MCF 10A (cell line): ENCODE measurements at places on chromosomes 7 and 10. TPM values are rescaled to one million over a fixed set of nuclear protein-coding genes. Genes with fewer than 3 reads are reported as not detected.

The SDK1 gene
- 1.5 and 3.3 TPM in 2 replicates for total RNA-seq

The EGFR gene
- total RNA-seq, result 371 and 448 TPM in 2 replicates

GRCh38 chr10:80537736-80538480 lies at the start of gene SH2D4B:
SH2D4B (plus strand) TSS chr10:80537902; CDS start chr10:80538332, 430 bp downstream.
- no peak for DNase-seq
- peak within 1 kb of the TSS; percentile 5 for H3K4me3 ChIP-seq
- H3K36me3 ChIP-seq, result peaks cover 6% of the 10 kb centered on the region
- peaks cover 16% of the 10 kb centered on the region for H3K4me1 ChIP-seq
- no peak within 1 kb of the TSS for H3K27ac ChIP-seq

- no peaks in the 10 kb centered on the region for H3K27me3 ChIP-seq
- peak overlapping the region; percentile 28 for H3K27ac ChIP-seq
- H3K4me3 ChIP-seq, result no peak overlapping the region
- DNase-seq, result peak; percentile 67
- no peaks in the 10 kb centered on the region for H3K36me3 ChIP-seq
- H3K4me1 ChIP-seq, result peaks cover 44% of the 10 kb centered on the region
These were observed 23.5 kb upstream of the ABLIM1 start for GRCh38 chr10:114681542-114681941.

DNA sequence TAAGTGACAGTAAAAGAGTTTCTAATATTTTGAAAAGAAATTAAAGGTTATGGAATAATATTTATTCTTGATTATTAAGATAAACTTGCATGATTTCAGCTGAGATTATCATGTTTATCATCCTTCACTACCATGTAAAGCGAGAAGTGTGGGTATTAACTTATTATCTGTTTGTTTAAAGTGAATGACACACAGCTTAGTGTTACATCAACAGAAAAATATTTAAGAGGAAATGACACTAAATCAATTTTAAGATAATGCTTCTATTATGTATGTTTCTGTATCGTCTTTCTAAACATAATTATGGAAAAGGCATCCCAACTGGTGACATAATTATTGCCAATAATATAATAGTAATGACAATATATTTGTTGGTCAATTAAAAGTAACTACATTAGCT lies 213.1 kb downstream of the PCDH15 start:
- H3K27ac ChIP-seq, result no peak overlapping the region
- no peaks in the 10 kb centered on the region for H3K4me1 ChIP-seq
- no peak overlapping the region for H3K4me3 ChIP-seq
- H3K36me3 ChIP-seq, result no peaks in the 10 kb centered on the region
- no peak for DNase-seq
- peaks cover 22% of the 10 kb centered on the region for H3K27me3 ChIP-seq
